ENCODE measurements at places on chromosomes 7 and 10.
A peak's percentile ranks its signal among the peaks of the same experiment; 100 is the strongest.

DNA sequence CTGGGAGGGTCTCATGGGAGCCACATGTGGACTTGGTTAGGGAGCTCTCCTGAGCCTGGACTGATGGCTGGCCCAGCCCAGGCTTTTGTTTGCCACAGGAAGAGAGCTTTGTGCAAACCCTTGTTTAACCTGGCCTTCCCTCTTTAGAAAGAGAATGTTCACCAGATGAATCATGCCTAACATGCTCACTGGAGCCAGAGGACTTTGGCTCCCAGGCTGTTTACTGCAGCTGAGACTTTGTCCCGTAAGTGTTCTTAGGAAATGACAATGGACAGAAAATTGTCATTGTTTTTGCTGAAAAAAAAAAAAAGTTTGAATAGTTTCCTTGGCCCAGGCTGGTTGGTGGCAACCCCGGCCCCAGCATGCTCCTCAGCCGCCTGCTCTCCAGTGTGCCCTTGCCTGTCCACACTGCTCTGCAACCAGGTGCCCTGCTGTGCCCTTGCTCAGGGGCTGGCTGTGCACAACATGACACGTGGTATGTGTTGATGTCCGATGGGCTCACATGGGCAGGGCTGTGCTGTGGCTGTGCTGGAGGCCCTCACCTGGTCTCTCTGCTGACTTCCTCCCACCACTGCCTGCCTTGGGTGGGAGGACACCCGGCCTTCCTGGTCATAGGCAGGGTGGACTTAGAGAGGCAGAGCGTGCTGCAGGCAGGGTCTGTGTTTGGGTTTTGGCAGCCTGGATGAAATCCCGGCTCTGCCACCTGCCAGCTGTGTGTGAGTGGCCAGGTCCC is 215.3 kb upstream of the ZNF32 start:
- peak; percentile 27 for DNase-seq

- no peak for DNase-seq
Observed at GRCh38 chr7:157089100-157089610, 49.6 kb upstream of the UBE3C start.

- DNase-seq, result no peak
Observed at GRCh38 chr7:28505014-28505413, 92.7 kb downstream of the CREB5 start.

- no peak for DNase-seq
Observed at GRCh38 chr7:106063692-106064091, 48.4 kb downstream of the SYPL1 start.

DNA sequence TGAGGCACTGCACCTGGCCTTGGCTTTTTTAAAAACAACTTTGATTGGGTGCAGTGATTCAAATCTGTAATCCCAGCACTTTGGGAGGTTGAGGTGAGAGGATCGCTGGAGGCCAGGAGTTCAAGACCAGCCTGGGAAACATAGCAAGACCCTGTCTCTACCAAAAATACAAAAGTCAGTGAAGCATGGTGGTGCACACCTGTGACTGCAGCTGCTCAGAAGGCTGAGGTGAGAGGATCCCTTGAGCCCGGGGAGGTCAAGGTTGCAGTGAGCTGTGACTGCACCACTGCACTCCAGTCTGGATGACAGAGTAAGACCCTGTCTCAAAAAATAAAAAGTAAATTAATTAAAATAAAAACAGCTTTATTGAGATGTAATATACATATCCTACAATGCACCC is 84.9 kb downstream of the NPTX2 start:
- DNase-seq, result no peak

DNA sequence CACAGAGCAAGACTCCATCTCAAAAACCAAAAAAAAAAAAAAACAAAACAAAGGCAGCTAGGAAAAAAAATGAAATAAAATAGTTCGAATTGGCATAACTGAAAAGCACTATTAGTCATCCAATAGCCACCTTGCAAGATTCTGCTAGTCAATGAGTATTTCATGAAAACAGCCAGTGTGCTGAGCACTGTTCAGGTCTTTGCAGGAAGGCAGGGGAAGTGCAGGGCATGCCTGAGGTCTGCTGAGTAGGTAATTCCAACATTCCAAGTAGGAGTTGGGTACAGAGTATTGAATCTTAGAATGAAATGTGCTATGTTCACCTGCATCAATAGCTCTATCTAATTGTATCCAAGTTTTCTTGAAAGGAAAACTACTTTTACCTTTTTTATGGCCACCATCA is 22.9 kb downstream of the ABRAXAS2 start:
- peak; percentile 41 for DNase-seq

GRCh38 chr10:5904227-5904626 is 14.2 kb downstream of the FBH1 start:
- DNase-seq, result no peak

DNA sequence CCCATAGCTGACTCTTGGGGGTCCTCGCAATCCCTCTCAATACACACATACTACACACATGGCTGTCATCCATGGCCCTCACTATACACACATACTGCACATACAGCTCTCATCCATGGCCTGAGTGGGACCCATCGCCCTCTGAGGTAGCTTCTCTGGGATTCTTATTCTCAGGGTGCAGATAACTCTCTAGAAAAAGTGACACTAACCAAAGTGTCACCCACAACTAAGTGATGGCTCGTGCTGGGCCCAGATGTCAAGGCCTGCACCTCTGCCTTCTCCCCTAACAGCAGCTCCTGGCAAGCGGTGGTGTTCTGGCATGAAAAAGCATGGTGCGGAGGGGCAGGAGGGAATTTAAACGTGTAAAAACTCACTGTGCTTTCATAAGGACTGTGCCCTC is 62.7 kb upstream of the ZPBP start:
- no peak for DNase-seq

DNA sequence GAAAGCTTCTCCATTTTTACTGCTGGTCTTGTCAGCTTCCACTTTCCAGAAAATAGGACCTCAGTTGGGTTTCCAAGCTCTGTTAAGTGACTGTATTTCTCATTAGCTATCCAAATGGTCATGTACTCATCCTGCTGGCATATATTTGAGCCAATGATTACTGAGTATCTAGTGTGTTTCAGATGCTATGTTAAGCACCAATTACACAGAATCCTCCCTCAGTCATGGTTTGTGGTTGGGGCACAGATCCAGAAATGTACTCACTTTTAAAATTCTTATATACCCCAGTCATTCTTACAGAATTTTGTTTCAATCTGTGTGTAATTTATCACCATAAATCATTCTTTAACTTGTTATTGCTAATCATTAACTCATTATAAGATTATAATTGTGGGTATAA is 362.3 kb upstream of the MTPN start:
- no peak for DNase-seq

GRCh38 chr7:95545007-95545615 is 51.2 kb downstream of the PDK4 start:
- DNase-seq, result peak; percentile 54

- no peak for DNase-seq
Observed at GRCh38 chr7:17062151-17063044, 180.6 kb upstream of the AGR3 start.

DNA sequence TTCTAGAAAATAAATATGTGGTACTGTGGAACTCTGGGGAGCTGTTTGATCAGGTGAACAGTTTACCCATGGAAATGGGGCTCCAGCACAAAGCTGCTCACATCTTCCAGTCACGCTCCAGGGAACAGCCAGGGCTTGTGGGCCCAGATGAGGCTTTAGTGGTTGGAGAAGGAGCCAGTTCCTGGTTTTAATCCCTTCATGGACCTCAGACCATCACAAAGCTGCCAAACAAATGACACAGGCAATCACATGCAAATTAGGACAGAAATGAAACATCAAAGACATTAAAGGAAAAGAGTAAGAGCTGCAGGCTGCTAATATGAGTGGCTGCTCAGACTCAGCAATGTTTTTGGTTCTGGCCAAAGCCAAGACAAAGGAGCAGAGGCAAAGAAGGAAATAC is 2.2 kb upstream of the ATP6V0E2 start:
- no peak for DNase-seq

DNA sequence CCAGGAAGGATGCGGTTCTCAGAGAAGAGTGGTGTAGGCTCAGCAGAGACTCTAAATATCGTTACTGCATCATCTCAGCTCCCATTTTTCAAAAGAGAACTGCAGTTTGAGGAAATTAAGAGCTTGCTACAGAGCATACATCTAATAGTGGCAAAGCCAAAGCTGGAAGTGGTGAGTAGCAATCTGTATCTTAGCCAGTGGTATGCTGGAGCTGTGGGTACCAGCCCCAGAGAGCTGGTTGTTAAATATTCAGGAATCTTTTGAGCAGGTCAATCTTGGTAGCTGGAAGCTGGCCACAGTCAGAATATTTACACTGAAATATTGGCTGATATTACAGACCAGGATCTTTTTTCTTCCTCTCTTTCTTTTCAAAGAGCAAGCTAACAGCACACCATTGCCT is 88.4 kb upstream of the STEAP1B start:
- DNase-seq, result no peak

Data from mammary epithelial cell (primary cell).